Activated gamma-delta T cell treated with Interleukin-2 at 50 U/mL for 16 hours (primary cell): ENCODE measurements at places on chromosomes 13 and 19.

DNA sequence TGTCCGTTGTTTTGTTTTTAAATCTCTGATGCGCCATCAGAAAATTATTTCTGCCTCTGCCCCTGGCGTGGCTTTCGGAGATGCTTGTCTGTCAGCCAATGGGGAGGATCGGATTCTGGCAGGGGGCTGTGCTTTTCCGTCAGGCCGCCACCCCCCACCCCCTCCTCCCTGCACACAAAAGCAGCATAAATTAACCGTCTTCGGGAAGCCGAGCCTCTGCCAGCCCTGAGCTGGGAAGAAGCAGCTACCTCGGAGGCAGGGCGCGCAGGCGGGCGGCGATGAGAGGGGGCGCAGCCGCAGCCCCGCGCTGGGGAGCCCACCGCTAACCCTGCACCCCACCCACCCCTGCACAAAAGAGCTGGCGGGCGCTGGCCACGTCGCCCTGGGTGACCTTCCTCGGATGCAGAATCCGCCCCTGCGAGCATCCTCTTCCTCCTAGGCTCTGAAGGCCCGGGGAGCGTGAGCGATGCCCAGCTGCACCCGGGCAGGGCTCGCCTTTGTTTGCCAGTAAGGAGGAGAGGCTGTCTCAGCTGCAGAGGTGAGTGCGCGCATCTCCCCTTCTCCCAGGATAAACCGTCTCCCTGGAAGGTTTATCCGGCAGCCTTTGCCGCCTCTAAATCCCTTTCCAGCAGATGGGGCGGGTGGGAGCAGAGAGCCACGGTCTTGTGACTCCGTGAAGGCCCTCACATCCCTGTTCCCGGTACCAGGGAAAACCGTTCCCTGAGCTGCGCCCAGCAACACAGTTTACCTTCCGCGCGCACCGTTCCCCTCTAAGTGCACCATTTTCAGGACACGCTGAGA is at the start of gene ATCAY:
TSS of gene ATCAY (plus strand) at position 215 of the 801 bp plus-strand sequence. CDS start 5,083 bp downstream, outside the sequence.
- DNase-seq = no peak

DNA sequence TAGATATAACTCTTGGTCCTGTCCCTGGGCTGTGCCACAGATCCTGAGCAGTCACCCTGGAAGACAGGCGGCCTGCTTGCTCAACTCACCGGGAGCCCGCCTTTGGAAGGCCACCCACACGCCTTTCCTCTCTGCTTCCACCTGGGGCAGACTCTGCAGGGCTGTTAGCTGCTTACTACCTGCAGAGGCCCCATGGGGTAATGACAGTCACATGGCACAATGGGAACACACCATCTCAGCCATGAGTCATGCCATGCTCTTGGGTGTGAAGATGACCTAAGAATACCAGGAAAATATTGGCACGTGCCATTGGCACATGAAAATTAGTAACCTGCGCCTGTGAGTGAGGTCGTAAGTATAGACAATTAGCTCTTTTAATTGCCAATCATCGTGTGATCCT is 108.6 kb downstream of the COL4A2 start:
- DNase-seq = no peak

DNA sequence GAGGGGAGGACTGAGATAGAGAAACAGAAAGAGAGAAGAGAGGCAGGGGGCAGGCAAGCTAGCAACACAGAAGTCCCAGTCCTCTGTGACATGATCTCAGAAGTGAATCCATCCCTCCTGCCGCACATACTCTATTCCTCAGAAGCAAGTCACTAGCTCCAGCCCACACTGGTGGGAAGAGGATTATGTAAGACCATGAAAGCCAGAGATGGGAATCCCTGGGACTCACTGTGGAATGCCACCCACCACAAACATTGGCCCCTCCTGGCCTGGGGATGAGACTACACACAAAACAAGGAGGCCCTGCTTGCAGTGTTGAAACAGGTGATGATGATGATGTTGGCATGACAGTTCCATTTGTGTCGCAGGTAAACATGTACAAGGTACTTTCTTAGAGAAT is 419.9 kb downstream of the IRS2 start:
- DNase-seq = no peak

GRCh38 chr19:13044231-13044836 is 49.1 kb downstream of the NFIX start:
- DNase-seq = peak; percentile 62

DNA sequence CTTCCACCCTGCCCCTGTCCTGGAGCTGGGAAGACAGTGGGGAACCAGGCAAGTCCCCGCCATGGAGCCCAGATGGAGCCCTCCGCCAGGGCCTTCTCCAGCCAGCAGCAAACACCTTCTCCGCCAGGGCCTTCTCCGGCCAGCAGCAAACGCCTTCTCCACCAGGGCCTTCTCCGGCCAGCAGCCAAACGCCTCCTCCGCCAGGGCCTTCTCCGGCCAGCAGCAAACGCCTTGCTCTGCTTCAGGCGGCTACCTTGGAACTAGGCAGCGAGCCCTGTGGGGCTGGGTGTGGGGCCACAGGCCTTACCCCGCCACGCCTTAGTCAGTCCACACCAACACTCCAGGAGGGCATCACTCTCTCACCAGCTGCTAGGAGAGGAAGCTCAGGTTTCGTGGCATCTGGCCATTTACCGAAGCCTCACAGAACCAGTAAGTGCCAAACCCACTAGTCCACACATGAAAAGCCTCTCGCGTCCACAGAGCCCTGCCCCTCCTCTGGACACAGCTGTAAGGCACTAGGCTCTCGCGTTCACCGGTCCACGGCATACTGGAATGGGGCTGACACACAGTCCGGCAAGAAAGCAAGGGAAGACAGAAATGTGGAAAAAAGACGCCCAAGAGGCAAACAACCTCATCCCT is 41.0 kb downstream of the MLLT1 start:
- DNase-seq = no peak

GRCh38 chr13:75318138-75318833 is 163.7 kb downstream of the TBC1D4 start:
- no peak for DNase-seq

GRCh38 chr13:24064371-24064770 is 96.1 kb upstream of the SPATA13 start:
- DNase-seq = no peak

DNA sequence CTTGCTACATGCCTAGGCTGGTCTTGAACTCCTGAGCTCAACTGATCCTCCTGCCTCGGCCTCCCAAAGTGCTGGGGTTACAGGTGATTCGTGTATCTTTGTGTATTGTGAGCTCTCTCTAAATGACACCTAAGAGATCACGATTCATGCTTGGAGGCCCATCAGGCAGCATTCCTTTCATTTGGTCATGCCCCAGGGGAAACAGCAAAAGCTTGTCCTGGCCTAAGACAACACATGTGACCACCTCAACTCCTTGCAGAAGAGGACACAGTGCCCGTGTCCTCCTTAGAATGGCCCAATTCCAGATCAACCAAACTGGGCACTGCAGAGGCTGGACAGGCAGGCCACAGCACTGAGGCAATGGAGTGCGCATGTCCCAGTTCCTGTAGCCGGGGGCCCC is 32.5 kb downstream of the ZC3H4 start:
- no peak for DNase-seq

DNA sequence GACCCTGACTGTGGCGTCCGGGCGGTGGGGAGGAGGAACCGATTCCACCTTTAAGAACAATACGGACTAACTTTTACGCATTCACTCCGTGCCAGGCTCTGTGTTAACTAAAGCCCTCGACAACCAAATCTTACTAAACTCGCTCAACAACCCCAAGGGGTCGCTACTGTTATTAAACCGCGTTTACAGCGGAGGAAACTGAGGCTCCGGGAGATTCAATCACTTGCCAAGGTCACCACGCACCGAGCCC is 1.2 kb downstream of the SAMD1 start:
- no peak for DNase-seq

DNA sequence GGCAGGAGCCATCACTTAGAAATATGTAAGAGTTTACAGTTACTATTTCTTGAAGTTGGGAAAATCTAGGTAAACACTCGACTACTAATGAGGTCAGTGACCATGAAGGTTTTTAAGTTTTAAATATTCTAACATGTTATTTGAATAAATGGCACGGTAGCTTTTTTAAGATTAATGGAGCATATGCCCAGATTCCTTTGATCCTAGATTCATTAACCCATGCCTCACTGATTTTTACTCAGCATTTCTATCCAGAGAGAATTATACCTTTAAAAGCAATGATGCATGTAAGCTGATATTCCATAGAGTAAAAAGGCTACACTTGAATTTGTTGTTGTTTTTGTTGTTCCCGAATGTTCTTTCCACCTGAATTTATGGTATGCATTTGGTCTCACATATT is 541.4 kb downstream of the DACH1 start:
- no peak for DNase-seq

- DNase-seq = no peak
Observed at GRCh38 chr13:49580980-49581680, 4.2 kb downstream of the RCBTB1 start.

- DNase-seq = no peak
Observed at GRCh38 chr19:54325631-54326030, 12.7 kb upstream of the LILRA5 start.

GRCh38 chr19:53511357-53511756 is 26.6 kb upstream of the ZNF331 start:
- no peak for DNase-seq

DNA sequence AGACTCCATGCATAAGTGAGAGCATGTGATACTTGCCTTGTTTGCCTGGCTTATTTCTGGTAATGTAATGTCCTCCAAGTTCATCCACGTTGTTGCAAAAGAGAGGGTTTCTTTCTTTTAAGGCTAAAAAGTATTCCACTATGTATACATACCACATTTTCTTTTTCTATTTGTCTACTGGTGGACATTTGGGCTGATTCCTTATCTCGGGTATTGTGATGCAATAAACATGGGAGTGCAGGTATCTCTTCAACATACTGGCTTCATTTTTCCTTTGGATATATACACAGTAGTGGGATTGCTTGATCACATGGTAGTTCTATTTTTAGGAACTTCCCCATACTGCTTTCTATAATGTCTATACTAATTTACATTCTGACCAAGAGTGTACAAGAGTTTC is 49.6 kb upstream of the EBPL start:
- no peak for DNase-seq

DNA sequence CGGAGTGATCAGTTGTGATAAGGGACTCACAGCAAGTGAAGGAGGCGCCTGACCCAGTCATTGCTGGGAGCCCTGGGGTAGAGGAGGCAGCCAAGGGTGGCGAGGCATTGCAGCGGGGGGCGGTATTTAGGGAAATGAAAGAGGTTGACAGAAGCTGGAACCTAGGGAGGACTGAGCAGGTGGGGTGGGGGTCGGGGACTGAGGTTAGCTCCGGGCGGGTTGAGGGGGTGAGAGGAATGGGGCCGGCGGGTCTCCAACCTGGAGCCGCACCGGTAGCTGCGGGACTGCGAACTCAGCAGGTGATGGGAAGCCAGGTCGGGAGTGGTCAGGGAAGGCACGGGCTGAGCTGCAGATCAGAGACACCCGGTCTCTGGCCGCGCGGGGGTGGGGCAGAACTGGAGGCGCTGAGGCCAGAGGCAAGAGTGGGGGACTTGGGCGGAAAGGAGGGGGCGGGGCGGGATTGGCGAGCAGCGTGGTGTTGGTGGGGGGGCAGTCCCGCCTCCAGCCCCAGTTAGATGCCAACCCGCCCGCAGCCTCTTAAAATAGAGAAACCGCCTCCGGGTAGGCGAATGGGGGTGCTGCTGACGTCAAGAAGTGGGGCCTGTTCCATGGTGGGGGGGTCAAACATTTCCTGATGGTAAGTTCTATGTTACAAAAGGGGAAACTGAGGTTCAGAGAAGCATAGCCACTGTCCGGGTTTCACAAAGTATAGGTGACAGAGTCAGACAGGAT is 1.5 kb downstream of the MAST3 start:
- DNase-seq = peak; percentile 32

- DNase-seq = no peak
Observed at GRCh38 chr13:99847318-99847750, 124.2 kb downstream of the ZIC5 start.

DNA sequence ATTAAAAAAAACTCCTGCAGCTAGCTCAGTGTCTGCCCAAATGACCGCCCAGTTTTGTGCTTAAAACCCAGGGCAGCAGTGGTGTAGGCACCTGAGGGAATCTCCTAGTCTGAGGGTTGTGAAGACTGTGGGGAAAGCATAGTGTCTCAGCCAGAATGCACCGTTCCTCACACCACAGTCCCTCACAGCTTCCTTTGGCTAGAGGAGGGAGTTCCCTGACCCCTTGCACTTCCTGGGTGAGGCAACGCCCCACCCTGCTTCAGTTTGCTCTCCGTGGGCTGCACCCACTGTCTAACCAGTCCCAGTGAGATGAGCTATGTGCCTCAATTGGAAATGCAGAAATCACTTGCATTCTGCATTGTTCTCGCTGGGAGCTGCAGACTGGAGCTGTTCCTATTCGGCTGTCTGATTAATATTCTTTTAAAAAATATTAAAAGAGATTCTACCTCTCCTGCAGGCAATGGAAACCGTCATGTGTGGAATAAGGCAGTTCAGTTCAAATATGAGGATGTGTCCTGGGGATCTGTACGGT is 645.7 kb downstream of the FGF9 start:
- no peak for DNase-seq

DNA sequence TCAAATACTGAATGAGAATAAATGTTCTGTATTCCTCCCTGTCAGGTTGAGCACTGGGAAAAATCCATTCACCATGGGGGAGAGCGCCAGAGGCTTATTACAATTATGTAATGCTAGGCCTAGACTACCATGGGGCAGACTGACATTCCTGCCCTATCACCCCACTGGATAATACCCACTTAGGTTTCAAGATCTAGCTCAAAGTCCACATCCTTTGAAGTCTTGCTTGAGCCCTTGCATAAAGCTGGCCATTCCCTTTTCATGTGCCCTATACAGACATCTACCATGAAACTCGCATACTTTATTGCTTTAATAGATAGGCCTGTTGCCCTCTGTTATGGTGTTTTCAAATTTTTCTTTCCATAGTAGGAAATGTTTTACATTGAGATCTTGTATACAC is 149.3 kb downstream of the RGCC start:
- DNase-seq = no peak
